ENCODE measurements at places on chromosomes 2 and 18.

- no peak for DNase-seq
Observed at GRCh38 chr2:128441341-128442052, 122.8 kb upstream of the HS6ST1 start.

DNA sequence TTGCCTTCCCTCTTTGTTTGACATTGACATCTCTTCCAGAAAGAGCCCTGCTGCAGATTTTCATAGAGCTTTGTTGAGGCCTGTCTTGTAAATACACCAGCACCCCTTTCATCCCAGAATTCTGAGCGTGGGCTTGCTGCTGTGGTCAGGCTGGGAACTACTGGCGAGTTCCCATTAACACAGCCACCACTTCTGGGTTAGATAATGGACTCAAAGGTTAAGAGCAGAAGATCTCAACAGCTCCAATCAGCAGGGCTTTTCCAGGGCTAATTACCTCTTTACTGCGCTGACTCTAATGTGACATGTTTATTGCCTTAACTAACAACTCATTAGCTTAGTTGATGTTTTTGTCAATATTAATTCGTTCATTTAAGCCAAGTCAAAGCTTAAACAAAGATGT is 235.9 kb upstream of the BOD1L2 start:
- DNase-seq, result no peak

GRCh38 chr18:23640052-23640451 is 22.7 kb downstream of the ANKRD29 start:
- no peak for DNase-seq

GRCh38 chr2:157946919-157947557 is 70.9 kb upstream of the ACVR1 start:
- no peak for DNase-seq

DNA sequence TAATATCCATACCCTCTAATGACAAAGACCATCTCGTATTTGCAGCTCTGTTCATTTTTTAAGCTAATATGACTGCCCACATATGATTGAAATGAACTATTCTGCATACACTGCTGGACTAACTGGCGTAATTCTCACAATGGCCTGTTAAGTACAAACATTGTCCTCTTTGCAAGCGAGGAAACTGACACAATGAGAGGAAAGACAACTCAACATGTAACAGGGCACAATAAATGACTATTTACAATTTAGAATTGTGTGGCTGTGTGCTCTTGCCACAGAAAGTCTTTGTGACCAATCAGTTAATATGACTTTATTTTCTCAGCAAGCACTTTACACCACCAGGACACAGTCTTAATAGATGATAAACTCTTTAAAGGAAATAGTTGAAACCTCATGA is 498.0 kb downstream of the CNTNAP5 start:
- DNase-seq, result no peak

GRCh38 chr2:37642907-37643729 is 28.3 kb downstream of the CDC42EP3 start:
- no peak for DNase-seq

GRCh38 chr2:221102896-221103688 is 469.0 kb downstream of the EPHA4 start:
- DNase-seq, result no peak

DNA sequence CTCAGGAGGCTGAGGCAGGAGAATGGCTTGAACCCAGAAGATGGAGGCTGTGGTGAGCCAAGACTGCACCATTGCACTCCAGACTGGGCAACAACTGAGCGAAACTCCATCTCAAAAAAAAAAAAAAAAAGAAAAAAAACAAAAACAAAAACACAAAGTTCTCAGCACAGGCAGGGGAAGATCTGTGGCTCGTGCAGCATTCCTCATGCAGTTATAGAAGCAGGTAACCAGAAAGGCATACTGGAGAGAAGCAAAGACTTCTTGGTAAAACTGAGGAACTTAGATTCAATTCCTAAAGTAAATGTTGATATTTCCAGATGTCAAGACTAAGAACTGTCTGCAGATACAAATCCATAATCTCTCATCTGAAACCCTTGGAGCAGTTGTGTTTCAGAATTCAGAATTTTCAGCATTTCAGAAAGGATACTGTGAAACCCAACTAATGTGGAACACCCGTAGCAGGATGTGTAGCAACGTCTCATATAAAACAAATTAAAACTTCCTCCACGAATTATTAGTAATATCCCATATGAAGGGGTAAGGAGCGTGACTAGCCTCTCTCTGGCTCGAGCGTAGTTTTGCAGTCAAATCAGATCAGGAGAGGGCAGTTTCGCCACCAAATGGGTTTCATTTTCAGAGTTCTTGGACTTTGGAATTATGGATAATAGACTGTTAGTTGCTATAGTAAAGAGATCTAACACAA is 13.2 kb upstream of the SLC25A52 start:
- DNase-seq, result no peak

DNA sequence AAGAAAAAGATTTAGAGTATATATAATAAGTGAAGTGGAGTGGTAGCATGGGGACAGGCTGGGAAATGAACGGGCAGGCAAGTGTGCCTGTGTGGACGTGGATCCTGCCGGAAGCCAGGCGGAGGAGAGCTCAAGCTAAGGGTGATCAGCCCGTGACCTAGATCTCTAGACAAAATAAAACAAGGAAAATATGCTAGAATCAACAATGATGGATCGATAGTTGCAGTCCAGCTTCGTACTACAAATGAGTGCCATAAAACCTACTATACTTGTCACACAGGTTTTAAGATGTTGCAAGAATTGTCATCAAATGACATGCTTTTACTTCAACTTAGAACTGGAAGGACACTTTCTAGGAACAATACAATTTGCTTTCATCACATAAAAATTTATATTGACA is 8.5 kb downstream of the EIF2AK2 start:
- no peak for DNase-seq

- DNase-seq, result no peak
Observed at GRCh38 chr2:16023506-16024360, 83.4 kb downstream of the MYCN start.

DNA sequence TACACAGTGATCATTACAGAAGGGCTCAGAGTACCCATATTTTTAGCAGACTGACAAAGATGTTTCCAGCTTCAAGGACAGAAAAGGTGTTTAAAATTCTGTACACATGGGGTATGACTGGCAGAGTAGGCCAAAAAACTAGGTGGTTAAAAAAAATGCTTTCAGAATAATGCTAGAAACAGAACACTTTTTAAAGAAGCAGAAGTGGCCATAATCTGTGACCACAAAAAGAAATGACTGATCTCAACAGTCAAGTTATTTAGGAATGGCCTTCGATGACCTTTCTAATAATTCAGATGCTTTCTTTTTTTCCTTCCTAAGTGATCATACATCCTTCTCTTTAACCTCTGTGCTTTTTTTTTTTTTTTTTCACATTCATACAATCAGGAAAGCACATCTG is 4.1 kb upstream of the AQP4 start:
- no peak for DNase-seq
